Neural crest cell (in vitro differentiated cells): ENCODE measurements at places on chromosomes 6 and 20.

DNA sequence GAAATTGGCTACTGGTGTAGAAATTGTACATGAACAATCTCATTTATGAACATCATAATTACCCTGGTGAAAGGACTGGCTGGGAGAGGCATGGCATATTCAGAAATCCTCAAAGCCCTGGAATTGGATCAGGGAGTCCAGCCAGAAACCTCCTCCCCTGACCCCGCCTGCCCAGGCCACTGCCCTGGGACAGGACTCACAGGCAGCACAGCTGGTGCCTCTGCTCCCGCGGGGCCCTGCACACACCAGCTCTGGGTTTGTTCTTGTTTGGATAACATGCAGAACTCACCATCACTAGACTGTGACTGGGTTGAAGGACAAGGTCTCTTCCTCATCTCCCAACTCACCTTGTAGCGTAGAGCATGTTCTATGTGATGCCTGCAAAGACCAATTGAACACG, 56.2 kb downstream of the AGPAT4 start:
- DNase-seq = no peak

DNA sequence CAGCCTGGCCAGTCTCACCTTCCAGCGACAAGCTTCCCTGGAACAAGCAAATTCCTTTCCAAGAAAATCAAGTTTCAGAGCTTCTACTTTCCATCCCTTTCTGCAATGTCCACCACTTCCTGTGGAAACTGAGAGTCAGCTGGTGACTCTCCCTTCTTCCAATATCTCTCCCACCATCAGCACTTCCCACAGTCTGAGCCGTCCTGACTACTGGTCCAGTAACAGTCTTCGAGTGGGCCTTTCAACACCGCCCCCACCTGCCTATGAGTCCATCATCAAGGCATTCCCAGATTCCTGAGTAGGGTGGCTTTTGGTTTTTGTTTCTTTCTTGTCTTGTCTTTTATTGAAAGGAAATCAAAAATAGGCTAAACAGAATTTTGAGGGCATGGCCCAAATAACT, 24.3 kb downstream of the MYCT1 start:
- no peak for DNase-seq

GRCh38 chr6:29748391-29749307, 25.4 kb downstream of the HLA-F start:
- peak; percentile 71 for DNase-seq

GRCh38 chr6:42142118-42142835, at the start of gene C6orf132:
Gene C6orf132 (minus strand): TSS chr6:42142620. CDS start chr6:42142444, 176 bp downstream.
- peak; percentile 24 for DNase-seq

DNA sequence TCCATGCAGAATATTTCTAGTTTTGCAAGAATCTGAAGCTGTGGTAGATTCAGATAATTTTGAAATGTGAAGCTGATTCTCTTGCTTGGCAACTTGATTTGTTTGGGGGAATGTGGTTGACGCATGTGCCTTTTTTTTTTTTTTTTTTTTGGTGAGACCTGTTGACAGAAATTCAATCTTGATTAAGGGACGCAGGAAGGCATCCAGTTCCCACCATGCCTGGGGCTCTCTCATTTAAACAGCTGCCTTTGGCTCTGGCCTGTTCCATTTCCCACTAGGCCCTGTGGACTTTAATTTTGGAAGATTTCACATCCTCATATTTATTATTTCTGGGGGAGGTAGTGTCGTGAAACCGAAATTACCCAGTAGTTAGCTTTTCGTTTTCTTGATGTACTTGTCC, 8.6 kb downstream of the TPX2 start:
- DNase-seq = no peak

- DNase-seq = no peak
Measured at GRCh38 chr6:130150906-130151305, 71.8 kb downstream of the SAMD3 start.

GRCh38 chr6:169848946-169849345, 97.5 kb downstream of the ERMARD start:
- DNase-seq = no peak

DNA sequence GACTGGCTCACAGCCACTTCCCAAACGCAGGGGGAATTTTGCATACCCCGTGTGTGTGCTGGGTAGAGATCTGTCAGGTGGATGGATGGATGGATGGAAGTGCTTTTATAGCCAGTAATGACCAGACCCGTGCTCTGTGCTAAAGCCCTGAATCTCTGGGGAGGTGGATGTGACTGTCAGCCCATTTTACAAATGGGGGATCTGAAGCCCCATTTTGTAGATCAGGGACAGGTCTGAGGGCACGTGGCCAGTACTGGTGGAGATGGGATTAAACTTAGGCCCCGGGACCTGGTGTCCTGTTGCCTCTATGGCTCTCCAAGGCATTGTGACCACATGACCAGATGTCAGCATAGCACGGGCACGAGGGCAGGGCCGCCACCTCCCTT, 38.2 kb upstream of the ZBP1 start:
- DNase-seq = no peak

- DNase-seq = no peak
Measured at GRCh38 chr20:53104884-53105283, 132.7 kb downstream of the TSHZ2 start.

DNA sequence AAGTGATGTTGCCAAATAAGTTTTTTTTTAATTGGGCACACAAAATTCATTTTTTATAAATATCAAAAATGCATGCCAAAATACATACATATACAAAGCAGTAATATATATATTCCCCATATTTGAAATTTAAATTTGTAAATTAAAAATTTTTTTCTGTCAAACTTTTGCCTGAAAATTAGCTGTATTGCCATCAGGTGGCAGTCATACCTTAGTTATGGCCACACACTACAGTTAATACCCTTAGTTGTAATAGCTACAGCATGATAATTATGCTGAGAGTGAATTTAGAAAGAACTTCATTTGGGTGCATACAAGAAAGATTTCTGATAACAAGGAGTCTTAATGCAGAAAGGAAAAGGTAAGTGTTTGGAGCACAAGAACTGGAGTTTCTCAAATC, 46.2 kb upstream of the SDHAF4 start:
- no peak for DNase-seq

- DNase-seq = no peak
Measured at GRCh38 chr6:28695715-28696114, 170.0 kb downstream of the GPX5 start.

GRCh38 chr6:110944681-110945151, 13.8 kb upstream of the GTF3C6 start:
- DNase-seq = no peak

- no peak for DNase-seq
Measured at GRCh38 chr20:19668418-19668817, 89.6 kb upstream of the RIN2 start.

GRCh38 chr20:4866429-4866828, 134.9 kb downstream of the SLC23A2 start:
- no peak for DNase-seq

DNA sequence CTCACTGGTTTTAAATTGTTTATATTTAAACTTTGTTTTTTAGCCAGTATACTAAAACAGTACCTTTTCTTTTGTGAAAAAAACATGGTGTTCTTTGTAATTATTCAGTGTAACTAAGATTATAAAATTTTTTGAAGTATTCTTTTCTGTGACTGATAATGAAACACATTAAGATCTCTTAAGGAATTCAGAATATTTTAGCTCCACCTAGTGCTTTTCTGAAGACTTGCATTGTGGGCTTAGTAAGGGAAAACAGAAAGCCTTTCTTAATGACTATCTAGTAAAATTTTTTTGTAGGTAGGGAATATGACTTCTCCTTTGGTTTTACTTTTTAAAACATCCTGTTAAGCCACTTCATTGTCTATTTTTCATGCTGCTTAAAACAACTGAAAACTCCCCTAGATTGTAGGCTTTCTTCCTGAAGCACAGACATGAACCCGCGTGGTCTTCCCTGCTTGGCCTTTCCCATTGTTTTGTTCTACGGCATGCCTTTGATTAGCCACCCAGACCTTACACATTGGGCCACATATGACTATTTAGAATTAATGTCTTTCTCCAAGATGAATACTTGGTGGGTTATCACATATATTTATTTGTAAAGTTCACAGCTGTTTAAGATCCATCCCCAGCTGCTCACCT, 72.1 kb downstream of the AFDN start:
- DNase-seq = no peak

- no peak for DNase-seq
Measured at GRCh38 chr6:131910956-131911355, 40.2 kb downstream of the CCN2 start.

DNA sequence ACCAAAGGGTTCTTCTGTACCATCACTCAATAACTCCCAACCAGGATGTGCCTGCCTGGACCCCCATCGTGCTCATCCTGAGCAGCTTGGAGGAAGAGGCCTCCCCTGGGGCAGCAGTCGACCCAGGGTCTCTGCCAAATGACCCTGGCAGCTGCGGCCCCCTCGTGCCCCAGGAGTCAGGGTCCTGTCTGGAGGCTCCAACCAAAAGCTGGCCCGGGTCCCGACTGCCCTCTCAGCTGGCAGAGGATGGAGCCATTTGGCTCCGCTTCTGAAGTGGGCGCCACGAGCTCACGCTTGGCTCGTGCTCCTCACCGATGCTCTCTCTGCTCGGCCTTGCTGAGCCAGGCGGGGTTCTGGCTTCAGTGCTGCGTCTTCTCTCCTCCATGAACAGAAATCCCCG, 56.8 kb downstream of the TFAP2C start:
- DNase-seq = no peak

DNA sequence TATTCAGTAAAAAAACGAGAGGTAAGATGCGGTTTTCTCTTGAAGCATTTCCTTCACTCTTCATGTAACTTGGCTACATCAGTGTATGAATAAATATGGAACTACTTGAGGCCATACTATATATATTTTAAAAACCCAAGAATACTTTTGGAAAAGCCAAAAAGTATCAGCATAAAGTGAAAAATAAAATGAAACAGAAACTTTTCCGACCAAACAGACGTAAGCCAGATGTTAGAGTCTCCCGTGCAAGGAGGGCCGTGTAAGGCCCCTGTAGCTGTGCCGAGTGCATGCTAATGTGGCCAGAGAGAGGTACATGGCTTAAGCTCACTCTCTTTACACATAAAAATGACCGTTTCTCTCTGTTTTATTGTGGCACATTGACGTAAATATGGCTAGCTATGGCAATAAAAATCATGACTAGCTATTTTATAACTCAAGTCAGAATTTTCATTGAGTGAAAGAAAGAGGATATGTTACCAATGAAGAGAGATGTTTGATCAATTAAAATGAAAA, 140.1 kb upstream of the GMDS start:
- DNase-seq = no peak

GRCh38 chr6:163718537-163718936, 304.0 kb downstream of the QKI start:
- DNase-seq = no peak

DNA sequence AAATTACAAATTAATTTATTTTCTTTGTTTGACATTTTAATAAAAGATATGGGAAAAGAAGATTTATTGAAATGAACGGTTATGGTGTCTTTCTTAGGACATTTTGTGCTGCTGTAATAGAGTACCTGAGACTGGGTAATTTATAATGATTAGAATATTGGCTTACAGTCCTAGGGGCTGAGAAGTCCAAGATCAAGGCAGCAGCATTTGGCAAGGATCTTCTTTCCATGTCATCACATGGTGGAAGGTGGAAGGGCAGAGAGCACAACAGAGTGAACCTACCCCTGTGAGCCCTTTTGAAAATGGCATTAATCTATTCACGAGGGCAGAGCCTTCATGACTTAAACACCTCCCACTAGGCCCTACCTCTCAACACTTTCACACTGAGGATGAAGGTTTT, 75.7 kb upstream of the LTV1 start:
- DNase-seq = no peak

- DNase-seq = no peak
Measured at GRCh38 chr6:143939364-143939763, 68.7 kb downstream of the PLAGL1 start.

DNA sequence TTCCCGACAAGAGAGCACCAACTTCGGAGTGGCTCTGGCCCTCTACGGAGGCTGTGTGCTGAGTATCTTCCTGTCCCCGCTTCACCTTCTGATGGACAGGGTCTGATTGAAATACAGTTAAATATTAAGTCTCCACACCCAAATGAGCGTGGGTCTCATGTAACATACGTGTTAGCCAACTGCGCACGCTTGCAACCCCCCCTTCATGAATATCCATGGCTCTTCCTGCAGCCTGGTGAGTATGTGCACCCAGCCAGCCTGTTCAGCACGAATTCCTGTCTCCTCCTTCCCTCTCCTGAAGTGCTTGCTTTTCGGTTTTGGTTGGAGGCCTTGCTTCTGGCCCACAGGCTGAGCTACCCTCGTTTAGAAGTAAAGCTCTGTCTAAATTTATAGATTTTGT, 102.9 kb upstream of the FRMD1 start:
- no peak for DNase-seq

DNA sequence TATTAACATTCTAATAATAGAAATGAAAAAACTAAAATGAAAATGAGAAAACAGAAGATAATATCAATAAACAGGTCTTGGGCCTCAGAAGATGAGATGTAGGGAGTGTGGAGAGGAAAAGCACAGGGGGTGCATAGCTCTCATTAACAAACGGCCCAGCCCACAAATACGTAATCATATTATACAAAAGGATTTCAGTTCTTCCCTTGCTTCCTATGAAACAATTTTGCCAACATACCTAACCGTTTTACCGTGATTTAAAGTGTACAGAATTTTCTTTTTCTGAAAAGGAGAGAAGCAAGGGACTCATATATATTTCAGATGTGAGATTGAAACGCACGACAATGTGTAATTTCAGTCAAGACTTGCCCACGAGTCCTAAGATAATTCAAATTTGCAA, 136.0 kb downstream of the HFE start:
- DNase-seq = no peak

- no peak for DNase-seq
Measured at GRCh38 chr6:127397729-127398630, 54.6 kb upstream of the ECHDC1 start.

DNA sequence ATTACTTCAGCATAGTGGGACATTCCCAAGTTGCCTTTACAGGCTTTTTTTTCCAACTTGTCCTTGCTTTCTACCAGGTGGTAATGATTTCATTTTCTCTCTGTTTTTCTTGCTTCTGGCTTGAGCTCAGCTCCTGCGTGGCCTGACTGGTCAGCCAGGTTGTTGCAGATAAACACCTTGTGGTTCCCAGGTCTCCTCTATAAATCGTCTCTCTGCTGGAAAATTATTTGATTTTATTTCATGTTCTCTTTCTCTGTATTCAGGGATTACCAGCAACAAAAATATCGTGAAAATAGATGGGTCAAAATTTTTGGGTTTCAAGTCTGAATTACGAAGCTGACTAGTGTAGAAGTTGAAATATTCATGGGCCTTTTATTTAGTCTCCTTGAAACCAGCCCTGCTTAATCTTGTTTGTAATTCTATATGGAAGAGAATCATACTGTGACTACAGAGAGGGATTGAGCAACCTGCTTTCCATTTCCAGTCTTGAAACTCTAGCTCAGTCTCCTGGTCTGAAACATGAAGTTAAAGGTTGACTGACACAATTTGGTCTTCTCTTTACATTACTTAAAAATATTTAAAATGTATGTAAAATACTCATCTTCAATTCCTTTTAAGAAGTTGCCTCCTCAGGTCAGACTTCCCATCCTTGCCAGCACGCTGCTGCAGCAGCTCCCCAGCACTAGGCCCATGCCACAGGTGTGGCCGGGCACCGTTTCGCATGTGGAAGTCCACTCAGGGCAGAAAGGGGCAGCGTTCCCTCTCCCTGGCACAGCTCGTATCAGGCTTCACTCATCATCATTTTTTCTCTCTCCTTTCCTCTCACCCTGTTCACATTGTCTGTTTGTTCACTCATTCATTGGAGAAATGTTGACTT, 7.1 kb downstream of the DUSP22 start:
- no peak for DNase-seq
